ENCODE measurements at places on chromosomes 4 and X. TPM values are rescaled to one million over a fixed set of nuclear protein-coding genes. Genes with fewer than 3 reads are reported as not detected.

DNA sequence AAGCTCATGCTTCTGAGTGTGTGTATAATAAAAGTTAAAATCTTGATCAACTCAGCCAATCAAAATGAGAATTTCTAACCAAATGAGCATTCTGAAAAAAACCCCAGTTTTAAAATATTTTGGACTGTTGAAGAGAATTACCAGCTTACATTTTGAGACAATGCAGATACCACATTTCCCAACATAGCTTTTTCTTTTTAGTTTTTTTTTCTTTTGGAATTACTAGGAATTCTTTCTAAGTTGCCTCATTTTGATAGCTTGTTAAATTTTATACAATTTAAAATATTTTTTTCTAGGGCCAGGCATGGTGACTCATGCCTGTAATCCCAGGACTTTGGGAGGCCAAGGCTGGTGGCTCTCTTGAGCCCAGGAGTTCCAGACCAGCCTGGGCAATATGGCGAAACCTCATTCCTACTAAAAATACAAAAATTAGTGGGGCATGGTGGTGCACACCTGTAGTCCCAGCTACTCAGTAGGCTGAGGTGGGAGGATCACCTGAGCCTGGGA, 2.2 kb downstream of the RP2 start:
- no peaks in the 10 kb centered on the region for H3K27me3 ChIP-seq
- no peaks in the 10 kb centered on the region for H3K4me1 ChIP-seq
- H3K27ac ChIP-seq: no peak overlapping the region
- DNase-seq: no peak

DNA sequence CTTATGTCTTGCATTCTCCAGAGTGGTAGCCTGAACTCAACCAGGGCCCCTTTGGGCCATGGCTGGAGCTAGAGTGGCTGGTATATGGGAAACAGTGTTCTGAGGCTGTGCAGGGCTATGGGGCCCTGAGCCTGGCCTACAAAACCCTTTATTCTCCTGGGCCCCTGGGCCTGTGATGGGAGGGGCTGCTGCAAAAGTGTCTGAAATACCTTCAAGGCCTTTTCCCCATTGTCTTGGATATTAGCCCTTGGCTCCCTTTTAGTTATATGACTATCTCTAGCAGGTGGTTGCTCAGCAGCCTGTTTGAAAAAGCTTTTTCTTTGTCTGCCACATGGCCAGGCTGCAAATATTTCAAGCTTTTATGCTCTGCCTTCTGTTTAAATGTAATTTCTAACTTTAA, 22.5 kb downstream of the APOOL start:
- no peaks in the 10 kb centered on the region for H3K36me3 ChIP-seq
- no peaks in the 10 kb centered on the region for H3K27me3 ChIP-seq
- no peak overlapping the region for H3K27ac ChIP-seq
- H3K4me1 ChIP-seq: no peaks in the 10 kb centered on the region
- DNase-seq: no peak

DNA sequence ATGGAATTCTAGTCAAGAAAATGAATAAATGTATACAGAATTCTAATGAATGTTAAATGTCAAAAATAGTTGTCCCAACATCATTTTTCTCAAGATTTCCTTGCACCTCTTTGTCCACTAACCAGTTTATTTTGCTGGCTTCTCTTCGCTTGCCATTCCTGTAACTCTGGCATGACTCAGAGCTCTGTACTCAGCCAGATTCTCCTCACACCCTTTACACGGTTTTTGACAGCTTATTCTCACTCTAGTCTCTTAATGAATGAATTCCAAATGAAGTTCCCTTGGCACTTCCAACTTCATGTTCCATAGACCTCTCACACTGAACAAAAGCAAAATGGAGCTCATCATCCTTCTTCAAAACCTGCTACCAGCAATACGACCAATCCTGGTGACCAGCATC, 419.3 kb upstream of the SLIT2 start:
- H3K36me3 ChIP-seq: no peaks in the 10 kb centered on the region
- DNase-seq: no peak

GRCh38 chr4:88110826-88111225, 47.6 kb downstream of the ABCG2 start:
- no peaks in the 10 kb centered on the region for H3K36me3 ChIP-seq
- no peak for DNase-seq
- no peaks in the 10 kb centered on the region for H3K27me3 ChIP-seq
- no peak overlapping the region for H3K27ac ChIP-seq
- H3K4me3 ChIP-seq: no peak overlapping the region
- H3K4me1 ChIP-seq: peaks cover 8% of the 10 kb centered on the region

- H3K36me3 ChIP-seq: no peaks in the 10 kb centered on the region
- H3K4me1 ChIP-seq: no peaks in the 10 kb centered on the region
- H3K4me3 ChIP-seq: no peak overlapping the region
- H3K27ac ChIP-seq: no peak overlapping the region
- peak; percentile 34 for DNase-seq
- no peaks in the 10 kb centered on the region for H3K27me3 ChIP-seq
These were observed 351.9 kb upstream of the FTHL17 start for GRCh38 chrX:31423609-31424189.

DNA sequence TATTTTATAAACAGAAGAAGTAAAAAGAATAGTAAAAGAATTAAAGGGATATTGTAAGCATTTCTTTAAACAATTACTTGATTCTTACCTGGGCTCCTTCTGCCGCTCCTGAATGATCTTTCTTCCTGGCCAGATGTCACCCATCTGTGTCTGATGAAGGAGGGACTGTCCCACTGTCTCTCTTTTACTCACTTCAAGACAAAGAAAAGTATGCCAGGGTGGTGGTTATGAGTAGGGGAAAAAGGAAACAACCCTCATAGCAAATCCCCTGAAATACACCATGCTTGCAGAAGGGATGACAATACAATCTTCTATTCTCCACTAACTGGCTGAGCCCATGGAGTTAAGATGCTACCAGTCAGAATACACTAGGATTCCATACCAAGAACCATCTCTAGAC, 31.1 kb downstream of the SYTL4 start:
- no peaks in the 10 kb centered on the region for H3K36me3 ChIP-seq
- H3K27me3 ChIP-seq: peaks cover 9% of the 10 kb centered on the region
- no peaks in the 10 kb centered on the region for H3K4me1 ChIP-seq
- H3K4me3 ChIP-seq: no peak overlapping the region
- no peak overlapping the region for H3K27ac ChIP-seq
- no peak for DNase-seq

DNA sequence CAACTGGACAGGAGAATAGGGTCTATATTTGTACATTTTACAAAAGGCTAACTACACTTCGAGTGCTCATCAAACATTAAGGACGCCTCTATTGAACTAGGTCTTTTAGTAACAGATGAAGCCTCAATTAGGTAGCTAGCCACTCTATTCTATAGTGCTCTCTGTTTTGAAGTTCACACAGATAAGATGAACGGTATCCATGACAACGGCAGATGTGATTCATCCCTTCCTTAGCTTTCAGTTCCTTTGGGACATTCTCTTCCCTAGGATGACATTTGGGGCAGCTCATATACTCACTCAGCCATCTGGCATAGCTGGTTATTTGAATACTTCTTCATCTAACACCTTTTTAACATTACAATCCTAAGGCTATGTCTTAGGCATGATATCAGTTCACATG, 62.4 kb upstream of the WDFY3 start:
- no peak overlapping the region for H3K27ac ChIP-seq
- no peaks in the 10 kb centered on the region for H3K4me1 ChIP-seq
- H3K27me3 ChIP-seq: no peaks in the 10 kb centered on the region

GRCh38 chr4:79237851-79238250, 88.0 kb downstream of the NAA11 start:
- H3K4me1 ChIP-seq: no peaks in the 10 kb centered on the region
- H3K27me3 ChIP-seq: no peaks in the 10 kb centered on the region
- H3K27ac ChIP-seq: no peak overlapping the region
- no peaks in the 10 kb centered on the region for H3K36me3 ChIP-seq
- no peak overlapping the region for H3K4me3 ChIP-seq
- no peak for DNase-seq

DNA sequence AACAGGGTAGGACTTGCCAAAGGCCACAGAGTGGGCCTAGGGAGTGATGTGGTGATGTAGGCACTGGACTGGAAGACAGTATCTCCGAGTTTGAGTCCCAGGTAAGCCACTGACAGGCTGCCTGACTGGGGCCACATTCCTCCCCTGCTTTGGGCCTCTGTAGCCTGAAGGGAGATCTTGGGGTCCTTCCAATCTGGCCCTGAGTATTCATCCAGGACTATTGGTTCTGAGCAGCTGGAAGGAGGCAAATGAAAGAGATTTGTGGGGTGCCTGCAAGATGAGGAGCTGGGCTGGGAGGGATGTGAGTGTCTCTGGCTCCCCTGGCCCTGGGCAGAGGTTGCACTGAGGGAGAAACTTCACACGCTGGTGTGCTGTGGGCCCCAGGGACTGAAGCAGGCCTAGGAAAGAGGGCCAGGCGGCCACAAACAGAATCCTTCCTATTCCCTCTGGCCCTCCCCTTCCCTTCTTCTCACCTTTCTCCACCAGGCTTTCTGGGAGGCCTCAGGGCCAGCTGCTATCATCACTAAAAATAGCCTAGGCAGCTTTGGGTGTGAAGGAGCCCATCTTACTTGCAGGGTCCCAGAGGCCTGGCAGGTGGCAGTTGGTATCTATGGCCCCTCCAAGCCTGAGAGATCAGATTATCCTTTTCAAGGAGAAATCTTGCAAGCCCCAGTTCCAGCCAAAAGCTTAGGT, 70.1 kb downstream of the PJA1 start:
- H3K27me3 ChIP-seq: peaks cover 15% of the 10 kb centered on the region
- H3K36me3 ChIP-seq: no peaks in the 10 kb centered on the region
- H3K27ac ChIP-seq: no peak overlapping the region
- H3K4me3 ChIP-seq: no peak overlapping the region

DNA sequence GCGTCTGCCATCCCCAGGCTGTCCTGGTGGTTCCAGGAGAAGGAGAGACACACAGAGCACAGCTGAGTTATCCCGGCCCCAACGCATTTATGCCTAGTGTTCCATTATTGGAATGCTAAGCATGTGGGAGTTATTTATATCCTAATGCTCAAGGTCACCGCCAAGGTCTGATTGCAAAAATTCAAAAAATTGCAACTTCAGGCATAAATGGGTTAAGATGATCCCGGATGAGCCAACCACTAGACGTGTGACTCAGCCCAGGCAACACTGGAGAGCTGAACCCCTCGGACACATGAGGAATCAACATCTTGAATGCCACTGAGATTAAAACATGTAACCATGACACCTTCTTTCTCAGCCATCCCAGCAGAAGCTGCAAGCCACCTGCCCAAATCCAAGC, 3.8 kb upstream of the ZCCHC4 start:
- no peak overlapping the region for H3K27ac ChIP-seq
- H3K36me3 ChIP-seq: no peaks in the 10 kb centered on the region
- H3K4me1 ChIP-seq: no peaks in the 10 kb centered on the region
- H3K27me3 ChIP-seq: no peaks in the 10 kb centered on the region
- no peak for DNase-seq
- H3K4me3 ChIP-seq: no peak overlapping the region

DNA sequence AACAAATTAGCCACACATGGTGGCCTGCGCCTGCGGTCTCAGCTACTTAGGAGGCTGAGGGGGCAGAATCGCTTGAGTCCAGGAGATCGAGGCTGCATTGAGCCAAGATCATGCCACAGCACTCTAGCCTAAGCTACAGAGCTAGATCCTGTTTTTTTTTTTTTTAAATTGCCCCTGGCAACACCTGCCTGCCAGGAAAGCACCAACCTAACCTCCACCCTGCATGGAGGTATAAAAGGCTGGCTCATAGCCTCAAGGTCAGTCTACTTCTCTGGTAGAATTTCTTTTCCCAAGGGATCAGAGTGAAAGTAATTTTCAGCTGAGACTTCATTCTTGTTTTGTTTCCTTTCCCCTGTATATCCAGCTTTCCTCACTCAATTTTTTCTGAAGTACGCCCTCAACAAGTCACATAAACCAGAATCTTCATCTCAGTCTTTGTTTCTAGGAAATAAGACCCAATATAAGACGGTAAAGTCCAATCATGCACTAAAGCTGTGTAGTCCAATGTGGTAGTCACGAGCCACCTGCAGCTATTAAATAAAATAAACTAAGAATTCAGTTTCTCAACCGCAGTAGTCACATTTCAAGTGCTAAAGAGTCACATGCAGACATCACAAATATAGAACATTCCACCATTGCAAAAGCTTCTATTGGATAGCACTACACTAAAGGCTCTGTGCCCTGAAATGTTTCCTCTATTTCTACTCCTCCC, 113.3 kb downstream of the HPGD start:
- H3K4me3 ChIP-seq: no peak overlapping the region
- DNase-seq: no peak
- H3K36me3 ChIP-seq: no peaks in the 10 kb centered on the region

GRCh38 chr4:80446248-80446647, 110.7 kb downstream of the CFAP299 start:
- H3K4me3 ChIP-seq: no peak overlapping the region
- H3K27me3 ChIP-seq: no peaks in the 10 kb centered on the region
- no peak for DNase-seq

- no peak for DNase-seq
- no peaks in the 10 kb centered on the region for H3K27me3 ChIP-seq
- H3K27ac ChIP-seq: no peak overlapping the region
- H3K4me1 ChIP-seq: no peaks in the 10 kb centered on the region
- H3K4me3 ChIP-seq: no peak overlapping the region
These were observed 61.8 kb downstream of the CAMK2D start for GRCh38 chr4:113699772-113700171.

DNA sequence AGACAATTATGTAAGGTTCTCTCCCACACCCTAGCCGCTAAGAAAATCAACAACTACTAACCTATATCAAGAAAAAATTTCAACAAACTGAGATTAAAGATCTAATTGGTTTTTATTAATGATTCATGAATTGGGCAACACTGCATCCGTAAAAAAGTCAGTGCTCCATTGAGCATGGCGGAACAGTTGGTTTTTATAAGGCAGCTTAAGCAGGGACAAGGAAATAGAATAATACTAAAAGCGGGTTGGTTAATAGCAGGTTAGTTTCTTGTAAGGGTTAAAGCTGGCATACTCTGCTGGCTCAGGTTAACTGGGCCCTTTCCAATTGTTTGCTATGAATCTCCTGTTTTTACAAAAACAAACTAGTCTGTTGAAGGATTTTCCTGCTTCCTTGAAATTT, 202.3 kb upstream of the RASGEF1B start:
- no peak for DNase-seq
- no peaks in the 10 kb centered on the region for H3K4me1 ChIP-seq
- no peaks in the 10 kb centered on the region for H3K36me3 ChIP-seq
- H3K27me3 ChIP-seq: no peaks in the 10 kb centered on the region
- H3K4me3 ChIP-seq: no peak overlapping the region

GRCh38 chr4:90419124-90419711, 292.0 kb downstream of the CCSER1 start:
- DNase-seq: no peak
- H3K27me3 ChIP-seq: no peaks in the 10 kb centered on the region
- no peaks in the 10 kb centered on the region for H3K4me1 ChIP-seq
- H3K4me3 ChIP-seq: no peak overlapping the region

NUP62CL gene
- total RNA-seq: 12.2 TPM

ATRX gene
- total RNA-seq: 101 TPM

MEPE gene
- total RNA-seq: not detected
